Activated naive CD4-positive, alpha-beta T cell (primary cell): ENCODE measurements at places on chromosomes 3 and 15.

DNA sequence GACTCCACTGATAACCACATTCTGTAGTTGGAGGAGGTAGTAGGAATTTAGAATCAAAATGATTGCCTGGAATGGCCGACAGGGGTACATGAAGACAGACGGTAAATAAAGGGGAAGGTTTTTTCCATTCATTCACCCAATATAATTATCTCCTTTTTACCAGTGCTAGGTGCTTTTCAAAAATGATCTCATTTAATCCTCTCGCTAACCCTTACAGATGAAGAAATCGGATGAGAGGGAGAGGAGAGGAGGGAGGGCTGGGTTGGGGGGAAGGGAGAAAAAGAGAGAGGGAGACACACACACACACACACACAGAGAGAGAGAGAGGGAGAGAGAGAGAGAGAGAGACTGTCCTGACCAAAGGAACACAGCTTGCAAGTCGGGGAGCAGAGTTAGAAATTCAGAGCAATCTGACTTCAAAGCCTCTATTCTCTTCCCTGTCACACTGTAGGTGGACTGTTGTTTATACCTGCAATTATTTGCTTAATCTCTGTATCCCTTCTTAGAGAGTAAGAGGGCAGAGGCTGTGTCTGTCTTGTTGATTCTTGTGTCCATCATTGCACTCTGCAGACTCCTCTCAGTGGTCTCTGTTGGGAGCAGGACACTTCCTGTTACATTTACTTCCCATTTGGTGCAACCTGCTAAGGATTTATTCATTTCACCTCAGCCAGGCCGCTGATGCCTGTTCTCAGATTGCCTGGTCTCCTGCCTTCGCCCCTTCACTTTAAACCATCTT lies 18.7 kb upstream of the PAQR9 start:
- no peak for DNase-seq

- DNase-seq: no peak
Measured at GRCh38 chr15:25899870-25900269, 36.7 kb upstream of the ATP10A start.

GRCh38 chr3:69353503-69353902 lies 32.4 kb downstream of the FRMD4B start:
- DNase-seq: no peak

DNA sequence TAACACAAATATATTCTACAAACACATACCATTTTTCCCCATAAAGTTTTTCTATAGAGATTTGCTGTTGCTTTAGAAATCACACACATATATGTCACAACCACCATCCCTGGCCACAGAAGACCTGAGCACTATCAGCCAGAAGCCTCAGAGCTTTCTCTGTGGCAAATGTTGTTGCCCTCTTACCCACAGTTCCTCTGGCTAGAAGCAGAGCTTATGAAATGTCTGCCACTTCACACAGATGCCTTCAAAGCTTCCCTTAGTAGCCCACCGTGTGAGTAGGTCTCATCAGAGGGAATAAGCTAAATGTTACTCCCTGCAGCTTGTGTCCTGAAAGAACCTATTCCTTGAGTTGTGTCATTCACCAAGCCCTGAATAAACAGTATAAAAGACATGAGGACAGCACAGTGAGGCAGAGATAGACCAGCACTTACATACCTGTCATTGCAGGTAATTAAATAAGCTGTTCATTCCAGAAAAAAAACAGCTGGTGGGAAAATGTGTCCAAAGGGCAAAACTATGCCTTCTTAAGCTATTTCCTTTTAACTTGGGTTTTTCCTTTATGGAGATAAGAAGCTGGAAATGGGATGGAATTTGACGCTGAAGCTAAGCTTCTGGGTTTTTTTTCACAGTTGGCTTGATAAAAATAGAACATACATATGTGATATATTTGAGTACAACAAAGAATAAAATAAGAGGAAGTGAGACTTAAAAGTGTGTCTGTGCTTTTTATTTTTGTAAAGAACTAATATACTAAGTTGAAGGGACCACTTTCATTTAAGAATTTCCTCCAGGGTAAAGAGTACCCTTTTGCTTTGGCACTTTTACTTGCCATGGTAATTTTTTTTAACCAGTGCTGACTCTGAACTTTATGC lies 391.4 kb downstream of the KCNH8 start:
- no peak for DNase-seq

- DNase-seq: no peak
Measured at GRCh38 chr3:9088441-9089353, 125.4 kb upstream of the RAD18 start.
